ENCODE measurements at places on chromosomes 11 and 22. TPM values are rescaled to one million over a fixed set of nuclear protein-coding genes. Genes with fewer than 3 reads are reported as not detected.

- no peak overlapping the region for H3K27ac ChIP-seq
- no peaks in the 10 kb centered on the region for H3K27me3 ChIP-seq
- no peak overlapping the region for H3K4me3 ChIP-seq
Measured at GRCh38 chr22:20803696-20804324, 29.9 kb downstream of the SERPIND1 start.

- no peak overlapping the region for H3K27ac ChIP-seq
- peak; percentile 53 for DNase-seq
- peaks cover 38% of the 10 kb centered on the region for H3K27me3 ChIP-seq
Measured at GRCh38 chr11:58900479-58901420, 38.5 kb upstream of the GLYATL1 start.

DNA sequence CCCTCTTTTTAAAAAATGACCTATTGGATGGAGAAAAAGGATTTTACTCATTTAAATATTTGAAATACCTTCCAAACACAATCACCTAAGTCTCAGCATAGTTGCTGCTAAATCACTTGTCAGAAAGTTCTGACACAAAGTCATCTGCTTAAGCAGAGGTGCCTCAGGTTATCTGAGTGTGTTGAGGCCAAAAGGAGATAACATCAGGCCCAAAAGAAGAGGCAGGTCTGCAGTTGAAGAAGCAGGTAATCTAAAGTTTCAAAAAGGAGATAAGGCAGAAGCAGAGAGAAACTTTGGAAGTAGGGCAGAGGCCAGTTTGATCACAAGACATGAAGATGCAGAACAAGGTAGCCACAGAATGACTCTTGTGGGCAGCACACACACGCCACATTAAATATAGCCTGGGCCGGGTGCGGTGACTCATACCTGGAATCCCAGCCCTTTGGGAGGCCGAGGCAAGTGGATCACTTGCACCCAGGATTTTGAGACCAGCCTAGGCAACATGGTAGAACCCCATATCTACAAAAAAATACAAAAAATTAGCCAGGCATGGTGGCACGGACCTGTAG is 175.7 kb upstream of the API5 start:
- no peaks in the 10 kb centered on the region for H3K27me3 ChIP-seq
- H3K27ac ChIP-seq: no peak overlapping the region
- DNase-seq: no peak
- no peak overlapping the region for H3K4me3 ChIP-seq
- H3K36me3 ChIP-seq: no peaks in the 10 kb centered on the region

ANGPTL5 gene
- not detected for total RNA-seq

- peaks cover 11% of the 10 kb centered on the region for H3K27me3 ChIP-seq
- no peak overlapping the region for H3K27ac ChIP-seq
- peaks cover 3% of the 10 kb centered on the region for H3K4me1 ChIP-seq
- DNase-seq: no peak
Measured at GRCh38 chr11:3202305-3202704, 16.3 kb downstream of the MRGPRG start.

DNA sequence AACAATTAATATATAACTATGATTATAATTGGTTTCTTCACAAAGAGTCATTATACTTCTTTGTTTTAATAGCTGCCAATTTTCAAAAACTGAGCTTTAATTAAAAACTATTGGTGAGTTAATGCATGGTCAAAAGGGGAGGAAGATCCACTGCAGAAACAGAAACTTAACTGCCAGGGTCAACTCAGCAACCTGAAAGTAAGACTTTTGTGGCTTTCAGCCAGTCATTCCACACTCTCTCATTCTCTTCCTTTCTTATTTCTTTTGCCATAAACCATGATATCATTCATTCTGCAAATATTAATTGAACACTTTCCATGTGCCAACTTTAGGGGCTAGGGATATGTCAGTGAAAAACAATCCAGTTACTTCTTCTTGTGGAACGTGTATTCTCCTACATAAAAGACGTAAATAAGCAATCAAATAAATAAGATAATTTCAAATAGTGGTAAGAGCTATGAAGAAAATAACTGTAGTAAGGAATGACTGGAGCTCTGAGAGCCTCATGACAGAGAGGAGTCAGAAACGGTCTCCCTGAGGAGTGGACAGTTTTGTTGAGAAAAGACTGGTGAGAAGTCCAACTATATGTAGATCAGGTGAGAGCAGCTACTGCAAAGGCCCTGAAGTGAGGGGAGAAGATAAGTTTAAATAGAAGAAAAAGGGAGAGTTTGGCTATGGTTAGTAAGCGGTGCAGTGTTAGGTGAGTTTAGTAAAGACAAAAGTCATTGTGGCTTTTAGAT is 130.5 kb downstream of the GRIA4 start:
- DNase-seq: no peak
- H3K27me3 ChIP-seq: no peaks in the 10 kb centered on the region

- no peak for DNase-seq
- peak overlapping the region; percentile 33 for H3K27ac ChIP-seq
- peaks cover 3% of the 10 kb centered on the region for H3K36me3 ChIP-seq
- no peak overlapping the region for H3K4me3 ChIP-seq
- peaks cover 60% of the 10 kb centered on the region for H3K4me1 ChIP-seq
- peaks cover 2% of the 10 kb centered on the region for H3K27me3 ChIP-seq
Measured at GRCh38 chr11:76771446-76772099, 11.6 kb upstream of the TSKU start.

All from activated CD8-positive, alpha-beta T cell treated with anti-CD3 and anti-CD28 coated beads, Interleukin-2, amount 10 ng/mL, durations not matched to agents 7 days and 5 days (primary cell).